ENCODE measurements at places on chromosomes 4 and X. TPM values are rescaled to one million over a fixed set of nuclear protein-coding genes. Genes with fewer than 3 reads are reported as not detected.

Gene S100P
- 1.7 TPM for total RNA-seq

Gene OPRPN
- total RNA-seq: not detected

Gene FOXR2
- total RNA-seq: not detected

Gene VCX3B
- total RNA-seq: not detected

Gene CT45A10
- total RNA-seq: not detected

Gene NPFFR2
- not detected for total RNA-seq

Gene SLC9B1
- total RNA-seq: 1.4 TPM

Gene BEND2
- not detected for total RNA-seq

Gene ANKRD50
- total RNA-seq: 2.4 TPM

Measured in activated naive CD4-positive, alpha-beta T cell treated with anti-CD3 and anti-CD28 coated beads, Interleukin-2, amount 50 U/mL, for 72 hours (primary cell).